ENCODE measurements at places on chromosomes 13 and 19.

GRCh38 chr13:41916173-41916954 is 44.5 kb downstream of the VWA8 start:
- no peak for DNase-seq

DNA sequence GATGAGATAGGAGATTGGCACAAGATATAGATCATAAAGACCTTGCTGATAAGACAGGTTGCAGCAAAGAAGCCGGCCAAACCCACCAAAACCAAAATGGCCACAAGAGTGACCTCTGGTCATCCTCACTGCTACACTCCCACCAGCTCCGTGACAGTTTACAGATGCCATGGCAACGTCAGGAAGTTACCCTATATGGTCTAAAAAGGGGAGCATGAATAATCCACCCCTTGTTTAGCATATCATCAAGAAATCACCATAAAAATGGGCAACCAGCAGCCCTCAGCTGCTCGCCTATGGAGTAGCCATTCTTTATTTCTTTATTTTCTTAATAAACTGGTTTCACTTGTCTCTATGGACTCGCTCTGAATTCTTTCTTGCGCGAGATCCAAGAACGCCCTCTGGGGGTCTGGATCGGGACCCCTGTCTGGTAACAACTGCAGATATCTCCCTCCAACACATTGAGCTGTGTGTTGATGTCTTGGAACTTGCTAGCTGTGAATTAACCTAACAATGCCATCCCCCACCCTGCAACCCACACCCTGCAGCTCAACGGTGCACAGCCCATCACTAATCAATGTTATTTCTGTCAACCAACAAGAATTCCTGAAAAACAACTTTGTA is 27.1 kb upstream of the GRTP1 start:
- peak; percentile 44 for DNase-seq

- DNase-seq = no peak
Observed at GRCh38 chr19:1254530-1255185, 6.3 kb downstream of the MIDN start.

- no peak for DNase-seq
Observed at GRCh38 chr19:56678205-56678604, 6.6 kb upstream of the ZNF835 start.

DNA sequence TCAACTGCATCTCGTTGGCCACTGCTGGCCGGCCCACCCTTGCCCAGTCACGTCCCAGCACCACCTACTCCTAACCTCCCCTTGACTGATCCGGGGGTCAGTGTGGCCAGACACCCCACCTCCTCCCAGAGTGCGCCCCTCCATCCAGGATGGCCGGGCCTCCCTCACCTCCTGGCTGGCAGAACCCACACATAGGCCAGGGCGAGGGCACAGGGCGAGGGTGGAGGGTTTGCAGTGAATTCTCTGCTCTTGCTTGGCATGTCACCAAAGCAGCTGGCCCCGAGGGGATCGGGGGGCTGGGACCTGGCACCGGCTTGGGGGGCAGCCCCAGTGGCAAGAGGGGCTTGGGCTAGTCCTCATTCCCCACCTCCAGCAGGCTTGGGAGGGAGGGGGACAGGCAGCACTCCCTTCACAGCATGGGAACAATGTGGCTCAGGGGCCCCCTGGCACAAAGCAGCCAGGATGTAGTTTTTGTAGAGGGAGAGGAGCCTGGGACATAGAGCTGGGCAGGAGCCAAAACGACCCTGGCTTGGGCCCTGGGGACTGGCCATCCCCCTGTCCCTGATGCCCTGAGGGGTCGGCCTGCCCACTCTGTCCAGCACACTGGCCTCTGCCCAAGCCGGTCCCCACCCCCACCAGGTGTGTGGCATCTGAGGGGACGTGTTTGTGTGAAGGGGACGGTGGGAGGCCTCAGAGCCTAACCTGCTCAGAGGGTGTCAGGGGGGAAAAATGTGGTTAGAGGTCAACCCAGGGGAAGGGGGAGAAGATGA is 28.5 kb upstream of the ASF1B start:
- no peak for DNase-seq

GRCh38 chr13:22102271-22102670 is 431.4 kb downstream of the FGF9 start:
- no peak for DNase-seq

Measured in mesendoderm (in vitro differentiated cells).